ENCODE measurements at places on chromosomes 5 and 9.

DNA sequence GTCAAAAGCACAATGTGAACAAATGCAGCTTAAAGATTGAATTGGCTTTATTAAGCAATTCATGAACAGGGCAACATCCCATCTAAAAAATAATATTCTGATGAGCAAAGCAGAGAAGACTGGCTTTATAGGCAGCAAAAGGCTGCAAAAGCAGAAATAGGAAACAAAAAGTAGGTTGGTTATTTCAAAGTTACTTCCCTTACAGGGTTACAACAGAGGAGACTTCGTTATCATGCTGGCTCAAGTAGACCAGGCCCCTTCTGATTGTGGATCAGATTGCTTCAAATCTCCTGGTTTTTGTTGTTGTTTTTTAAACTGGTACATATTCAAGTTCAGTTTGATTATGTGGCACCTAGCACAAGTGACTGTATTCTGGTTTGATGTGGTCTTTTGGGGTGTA lies 73.1 kb downstream of the MAN2A1 start:
- no peak for DNase-seq

- no peak for DNase-seq
Measured at GRCh38 chr5:45793638-45794532, 97.7 kb upstream of the HCN1 start.

- DNase-seq, result no peak
Measured at GRCh38 chr5:160327818-160328217, 15.5 kb upstream of the CCNJL start.

DNA sequence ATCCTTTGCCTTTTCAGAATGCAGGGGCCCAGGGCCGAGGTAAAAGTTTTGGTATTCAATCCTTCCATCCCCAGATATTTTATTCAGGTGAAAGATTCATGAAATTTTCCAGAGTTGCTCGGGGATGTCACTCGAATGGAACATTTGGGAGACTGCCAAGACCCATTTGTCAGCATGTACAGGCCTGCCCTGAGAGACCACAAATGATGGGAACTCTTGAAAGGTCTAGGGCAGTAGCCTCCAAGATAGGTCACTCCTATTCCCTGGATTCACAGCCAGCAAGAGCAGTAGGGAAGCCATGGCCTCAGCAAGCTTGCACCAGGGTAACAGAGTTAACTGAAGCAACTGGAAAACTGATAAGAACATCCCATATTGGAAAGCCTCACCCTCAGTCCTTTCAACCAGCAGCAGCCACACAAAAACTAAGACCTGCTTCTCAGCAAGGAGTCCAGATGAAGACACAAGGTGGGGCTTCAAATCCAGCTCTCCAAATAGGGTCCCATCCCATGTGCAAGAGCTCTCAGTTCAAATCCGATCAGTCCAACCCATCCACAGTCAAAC lies 12.5 kb downstream of the CARD6 start:
- DNase-seq, result no peak

DNA sequence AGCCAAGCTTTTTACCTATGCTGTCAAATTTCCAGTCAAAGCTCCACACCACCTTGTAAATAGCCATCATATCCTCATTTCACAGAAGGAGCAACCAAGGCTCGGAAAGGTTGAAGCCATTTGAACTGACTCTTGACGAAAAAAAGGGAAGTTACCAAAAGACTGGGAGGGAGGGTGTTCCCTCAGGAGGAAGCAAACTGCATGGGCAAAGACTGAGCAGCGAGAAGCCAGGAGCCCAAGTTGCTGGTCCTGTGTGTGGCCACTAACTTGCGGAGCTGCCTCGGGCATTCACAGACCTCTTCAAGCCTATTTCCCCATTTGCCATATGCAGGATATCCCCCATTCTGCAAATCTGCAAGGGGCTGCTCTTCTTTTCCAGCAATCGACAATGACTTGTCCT lies 37.4 kb downstream of the TTLL11 start:
- no peak for DNase-seq

DNA sequence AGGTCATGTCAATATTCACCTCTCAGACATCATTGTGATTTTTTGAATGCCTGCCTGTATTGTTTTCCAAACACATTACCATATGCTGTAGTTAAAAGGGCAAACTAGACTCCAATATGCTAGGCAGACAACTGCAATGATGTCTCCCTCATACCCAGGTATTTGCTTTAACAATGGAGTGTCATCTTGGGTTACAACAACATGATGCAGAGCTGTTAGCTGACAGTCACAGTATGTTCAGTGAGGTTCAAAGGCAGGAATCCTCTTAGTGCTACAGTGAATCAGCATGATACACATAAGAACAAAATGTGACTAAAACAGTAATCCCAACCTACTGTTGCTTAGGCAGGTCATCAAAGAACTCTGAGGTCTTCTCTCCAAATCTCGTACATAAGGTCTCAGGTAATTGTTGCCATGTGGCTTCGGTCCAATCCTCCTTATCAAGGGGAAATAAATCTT lies 24.0 kb downstream of the OR1J1 start:
- DNase-seq, result no peak

- DNase-seq, result no peak
Measured at GRCh38 chr5:2985718-2986117, 234.2 kb upstream of the IRX2 start.

- DNase-seq, result peak; percentile 58
Measured at GRCh38 chr9:128921881-128922763, 1.3 kb downstream of the PHYHD1 start.

GRCh38 chr5:125274211-125274610 lies 527.8 kb upstream of the ZNF608 start:
- no peak for DNase-seq

GRCh38 chr9:27412963-27413362 lies 111.1 kb upstream of the IFNK start:
- DNase-seq, result no peak

- no peak for DNase-seq
Measured at GRCh38 chr9:113580954-113581311, 117.4 kb downstream of the RGS3 start.

DNA sequence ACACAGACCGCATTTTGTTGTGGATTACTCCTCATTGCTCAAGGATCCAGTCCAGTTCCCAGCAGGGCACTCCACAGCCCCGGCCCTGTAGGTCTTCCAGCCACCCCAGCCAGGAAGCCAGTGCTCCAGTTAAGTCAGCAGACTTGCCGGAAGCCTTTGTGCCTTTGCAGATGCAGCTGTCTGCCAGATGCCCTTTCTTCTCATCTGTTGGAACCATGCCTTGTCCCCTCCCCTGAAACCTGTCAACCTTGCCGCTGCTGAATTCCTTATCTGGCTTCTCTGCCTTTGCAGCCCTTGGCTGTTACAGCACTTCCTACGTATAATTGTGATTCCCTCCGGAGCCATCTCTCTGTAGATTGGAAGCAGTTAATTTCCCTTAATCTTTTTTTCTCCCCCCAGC lies 28.4 kb downstream of the PSAT1 start:
- peak; percentile 88 for DNase-seq

DNA sequence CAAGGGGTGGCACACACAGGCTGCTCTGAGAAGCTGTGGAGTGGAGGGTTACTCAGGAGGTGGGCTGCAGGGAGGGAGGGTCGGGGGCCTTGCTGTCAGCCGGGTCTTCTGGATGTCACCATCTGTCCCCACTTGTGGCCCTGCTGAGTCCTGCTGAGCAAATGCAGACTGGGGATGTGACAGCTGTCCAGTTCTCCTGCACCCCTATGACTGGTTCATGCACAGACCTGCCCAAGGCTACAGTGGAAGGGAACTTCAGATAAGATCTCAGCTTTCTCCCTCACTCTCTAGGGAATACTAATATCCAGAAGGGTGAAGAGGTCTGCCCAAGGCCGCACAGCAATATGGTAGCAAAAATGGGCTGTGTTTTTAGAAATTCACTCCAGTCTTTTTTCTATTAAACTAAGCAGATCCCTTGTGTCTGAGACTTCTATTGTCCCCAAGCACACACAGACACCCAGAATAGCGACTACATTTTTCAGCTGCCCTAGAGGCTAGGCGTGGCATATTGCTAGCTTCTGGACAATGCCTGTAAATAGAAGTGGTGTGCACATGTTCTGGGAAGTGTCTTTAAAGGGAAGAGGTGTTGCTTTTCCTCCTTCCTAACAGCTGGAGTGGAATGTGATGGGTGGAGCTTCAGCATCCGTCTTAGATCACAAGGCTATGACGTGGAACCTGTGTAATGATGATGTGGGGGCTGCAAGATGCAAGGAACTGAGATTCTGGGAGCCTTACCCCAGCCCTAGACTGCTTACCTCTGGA lies 51.1 kb upstream of the TBC1D2 start:
- DNase-seq, result no peak

GRCh38 chr9:127608104-127608966 lies 3.7 kb upstream of the STXBP1 start:
- DNase-seq, result no peak

DNA sequence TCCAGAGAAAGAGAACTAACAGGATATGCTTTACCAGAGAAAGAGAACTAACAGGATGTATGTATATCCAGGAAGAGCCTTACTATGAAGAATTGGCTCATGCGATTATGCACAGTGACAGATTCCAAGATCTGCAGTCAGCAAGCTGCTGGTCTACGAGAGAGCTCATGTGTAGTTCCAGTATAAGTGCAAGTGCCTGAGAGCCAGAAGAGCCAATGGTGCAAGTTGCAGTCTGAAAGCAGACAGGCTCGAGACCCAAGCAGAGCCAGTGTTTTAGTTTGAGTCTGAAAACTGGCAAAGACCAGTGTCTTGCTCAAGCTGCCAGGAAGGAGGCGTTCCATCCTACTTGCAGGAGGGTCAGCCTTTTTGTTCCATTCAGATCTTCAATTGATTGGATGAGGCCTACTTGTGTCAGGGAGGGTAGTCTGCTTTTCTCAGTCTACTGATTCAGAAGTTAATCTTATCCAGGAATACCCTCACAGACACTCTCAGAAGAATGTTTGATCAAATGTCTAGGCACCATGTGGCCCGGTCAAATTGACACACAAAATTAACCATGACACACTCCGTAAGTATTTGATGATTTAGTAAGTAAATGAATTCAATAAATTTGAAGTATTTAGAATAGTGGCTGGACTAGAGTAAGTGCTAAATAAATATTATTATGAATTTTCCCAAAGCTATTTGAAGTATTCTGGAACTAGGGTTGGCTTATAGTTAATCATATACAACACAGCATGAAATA lies 372.1 kb upstream of the SGCD start:
- DNase-seq, result peak; percentile 73

- DNase-seq, result no peak
Measured at GRCh38 chr5:168985454-168985853, 315.5 kb downstream of the SLIT3 start.

DNA sequence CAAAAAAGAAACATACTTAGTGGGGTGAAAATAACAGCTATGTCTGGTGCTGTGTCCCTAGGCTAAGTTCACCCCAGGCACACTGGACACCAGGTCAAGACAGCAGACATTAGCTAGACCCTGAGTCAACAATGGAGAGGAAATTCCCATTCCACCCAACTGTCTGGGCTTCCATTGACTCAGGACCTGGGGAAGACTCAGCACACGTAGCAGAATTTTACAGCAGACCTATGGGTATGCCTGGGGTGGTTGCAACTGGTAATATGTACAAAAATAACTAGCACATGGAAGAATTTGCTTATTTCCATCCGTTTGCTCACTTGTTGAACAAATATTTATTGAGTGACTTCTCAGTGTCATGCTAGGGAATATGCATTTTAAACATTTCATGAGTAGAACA lies 117.0 kb downstream of the GAS1 start:
- DNase-seq, result no peak

- DNase-seq, result peak; percentile 93
Measured at GRCh38 chr9:108296056-108296455, 559.7 kb downstream of the ACTL7B start.

- no peak for DNase-seq
Measured at GRCh38 chr5:135481909-135482311, 29.8 kb upstream of the TIFAB start.

DNA sequence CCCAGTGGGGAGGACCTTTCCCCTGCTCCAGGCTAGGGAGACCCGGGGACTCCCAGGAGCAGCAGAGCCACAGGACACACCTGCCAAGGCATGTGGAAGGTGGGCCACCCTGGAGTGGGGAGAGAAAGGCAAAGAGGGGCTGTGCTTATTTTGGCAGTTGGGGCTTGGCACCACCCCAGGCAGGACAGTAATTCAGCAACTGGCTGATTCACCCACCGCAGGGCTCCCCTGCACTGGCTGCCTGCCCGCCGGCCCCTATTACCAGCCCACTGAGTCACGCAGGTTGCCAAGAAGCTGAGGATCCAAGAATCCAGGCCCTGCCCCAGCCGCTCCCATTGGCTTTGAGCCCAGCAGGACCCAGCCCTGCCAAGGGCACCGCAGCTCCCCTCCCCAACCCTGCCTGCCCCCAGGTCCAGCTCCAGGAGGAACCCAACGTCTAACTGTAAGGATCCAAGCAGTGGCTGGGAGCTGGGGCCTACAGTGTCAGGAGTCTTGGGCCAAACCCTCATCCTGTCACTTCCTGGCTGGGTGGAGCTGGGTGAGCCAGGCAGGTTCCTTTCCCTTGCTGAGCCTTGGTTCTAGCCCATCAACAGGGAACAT lies 14.2 kb upstream of the RALGDS start:
- DNase-seq, result peak; percentile 88

DNA sequence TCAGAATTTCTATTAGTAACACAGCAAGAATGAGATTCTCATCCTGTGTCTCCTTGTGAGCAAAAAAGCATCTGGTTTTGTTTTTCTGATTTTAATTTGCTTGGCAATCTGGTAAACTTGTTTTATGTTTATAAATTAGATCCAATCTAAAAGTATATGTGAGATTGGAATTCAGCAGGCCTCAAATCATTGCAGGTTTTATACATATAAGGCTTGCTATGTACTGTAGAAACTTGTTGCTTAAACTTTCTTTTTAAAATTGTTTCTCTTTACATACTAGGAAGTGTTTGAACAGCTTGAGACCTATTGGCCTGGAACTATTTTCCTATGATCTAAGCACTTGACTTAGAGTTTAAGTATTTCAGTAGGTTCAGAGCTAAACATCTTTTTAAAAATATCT lies 1037.8 kb downstream of the NR2F1-AS1 start:
- peak; percentile 39 for DNase-seq

DNA sequence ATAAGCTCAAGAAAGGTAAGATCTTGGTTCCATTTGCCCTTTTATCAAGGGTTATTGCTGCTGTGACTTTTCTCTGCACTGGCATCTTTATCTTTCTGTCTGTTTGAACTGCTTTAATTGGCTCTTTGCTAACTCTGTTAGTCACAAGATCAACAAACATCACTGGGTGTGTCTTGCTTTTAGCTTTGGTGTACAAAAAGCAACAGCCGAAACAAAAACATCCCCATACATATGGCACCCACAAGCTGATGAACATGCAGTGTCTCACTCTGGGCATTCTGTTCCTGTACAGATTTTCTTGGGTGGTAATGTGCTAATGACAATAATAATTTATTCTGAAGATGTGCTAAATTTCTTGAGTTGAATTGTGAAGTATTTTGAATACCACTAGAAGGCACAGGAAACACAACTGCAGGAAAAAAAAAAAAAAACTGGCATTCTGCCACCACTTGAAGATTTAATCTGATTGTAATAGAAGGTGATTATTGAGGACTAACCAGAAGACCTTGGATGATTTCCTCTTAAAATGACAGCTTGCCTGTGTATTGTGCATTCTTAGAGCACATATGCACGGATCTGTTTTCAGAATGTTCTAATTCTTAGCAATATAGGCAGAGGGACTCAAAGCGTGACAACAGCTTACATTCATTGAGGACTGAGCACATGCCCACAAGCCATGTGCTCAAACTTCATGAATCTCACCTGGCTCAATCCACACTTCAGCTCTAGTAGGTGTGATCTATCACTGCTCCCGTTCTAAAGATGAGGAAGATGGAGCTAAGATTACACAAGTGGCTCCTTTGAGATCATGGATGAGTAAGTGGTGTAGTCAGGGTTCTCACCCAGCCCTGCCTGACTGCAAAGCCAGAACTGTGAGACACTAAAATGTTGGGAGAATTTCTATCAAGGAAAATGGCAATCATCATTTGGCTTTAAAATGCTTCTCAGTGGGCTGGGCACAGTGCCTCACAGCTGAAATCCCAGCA lies 96.4 kb downstream of the EBF1 start:
- DNase-seq, result peak; percentile 71

Data from AG10803 (cell line).